HFF-Myc (cell line): ENCODE measurements at places on chromosomes 4 and X.

- DNase-seq: no peak
Measured at GRCh38 chr4:72109959-72110497, 78.2 kb downstream of the NPFFR2 start.

DNA sequence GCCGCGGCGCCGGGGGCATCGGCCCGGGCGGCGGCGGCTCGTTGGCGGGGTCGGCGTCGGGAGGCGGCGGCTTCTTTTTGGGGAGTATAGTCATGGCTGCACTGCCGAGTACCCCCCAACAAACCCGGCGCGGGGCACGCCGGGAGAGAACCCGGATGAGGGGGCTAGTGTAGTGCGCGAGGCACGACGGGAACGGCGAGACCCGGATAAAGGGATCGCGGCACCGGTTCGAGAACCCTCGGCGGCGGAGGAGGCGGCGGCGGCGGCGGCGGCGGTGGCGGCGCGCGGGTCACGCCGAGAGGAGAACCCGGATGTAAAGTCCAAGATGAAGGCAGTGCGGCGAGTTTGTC, at the start of gene OTUD5:
OTUD5 (minus strand) TSS at position 131 of the 350 bp plus-strand sequence; CDS start at position 94, 37 bp downstream.
- no peak for DNase-seq

- no peak for DNase-seq
Measured at GRCh38 chr4:140515423-140515822, 8.5 kb upstream of the ELMOD2 start.

GRCh38 chrX:22855693-22856092, 144.1 kb upstream of the DDX53 start:
- DNase-seq: no peak

- no peak for DNase-seq
Measured at GRCh38 chr4:175253184-175253902, 335.2 kb downstream of the ADAM29 start.

- DNase-seq: no peak
Measured at GRCh38 chrX:19869193-19869592, 18.2 kb downstream of the SH3KBP1 start.

- peak; percentile 22 for DNase-seq
Measured at GRCh38 chr4:89482251-89482650, 174.7 kb upstream of the GPRIN3 start.

DNA sequence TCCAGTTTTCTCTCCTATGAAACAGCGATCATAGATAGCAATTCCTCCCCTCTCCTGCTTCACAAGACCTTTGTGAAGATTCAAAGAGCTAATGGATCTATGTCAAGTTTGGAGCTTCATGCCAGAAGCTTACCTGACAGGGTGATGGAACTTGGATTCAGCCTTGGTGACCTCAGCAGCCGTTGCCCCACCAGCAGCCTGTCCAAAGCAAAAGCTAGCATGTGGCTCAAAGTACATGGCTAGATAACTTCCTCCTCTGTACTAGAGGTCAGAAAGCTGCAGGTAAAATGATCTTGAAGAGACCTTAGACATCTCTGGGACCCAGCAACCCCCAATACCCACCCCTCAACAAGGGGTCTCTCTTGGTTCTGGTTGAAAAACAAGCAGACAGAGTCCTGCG, 1.8 kb downstream of the RIPPLY1 start:
- no peak for DNase-seq

DNA sequence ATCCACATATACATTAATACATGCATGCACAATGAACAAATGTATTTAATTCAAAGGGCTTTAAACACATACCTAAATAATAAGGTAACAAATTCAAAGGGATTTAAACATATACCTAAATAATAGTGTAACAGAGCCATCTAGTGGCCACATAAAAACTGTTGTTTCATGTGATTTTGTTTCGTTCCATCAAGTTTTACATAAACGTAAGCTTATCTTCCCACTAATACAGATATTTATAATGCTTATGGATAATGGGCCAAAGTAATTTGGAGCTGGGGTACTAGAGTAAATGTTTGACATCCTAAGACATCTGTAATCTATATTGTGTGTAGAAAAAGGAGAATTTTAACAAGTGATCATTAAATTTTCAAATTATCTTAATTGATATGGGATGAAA, 82.3 kb downstream of the PRSS12 start:
- DNase-seq: no peak

- no peak for DNase-seq
Measured at GRCh38 chrX:47583240-47583861, 1.1 kb downstream of the TIMP1 start.

DNA sequence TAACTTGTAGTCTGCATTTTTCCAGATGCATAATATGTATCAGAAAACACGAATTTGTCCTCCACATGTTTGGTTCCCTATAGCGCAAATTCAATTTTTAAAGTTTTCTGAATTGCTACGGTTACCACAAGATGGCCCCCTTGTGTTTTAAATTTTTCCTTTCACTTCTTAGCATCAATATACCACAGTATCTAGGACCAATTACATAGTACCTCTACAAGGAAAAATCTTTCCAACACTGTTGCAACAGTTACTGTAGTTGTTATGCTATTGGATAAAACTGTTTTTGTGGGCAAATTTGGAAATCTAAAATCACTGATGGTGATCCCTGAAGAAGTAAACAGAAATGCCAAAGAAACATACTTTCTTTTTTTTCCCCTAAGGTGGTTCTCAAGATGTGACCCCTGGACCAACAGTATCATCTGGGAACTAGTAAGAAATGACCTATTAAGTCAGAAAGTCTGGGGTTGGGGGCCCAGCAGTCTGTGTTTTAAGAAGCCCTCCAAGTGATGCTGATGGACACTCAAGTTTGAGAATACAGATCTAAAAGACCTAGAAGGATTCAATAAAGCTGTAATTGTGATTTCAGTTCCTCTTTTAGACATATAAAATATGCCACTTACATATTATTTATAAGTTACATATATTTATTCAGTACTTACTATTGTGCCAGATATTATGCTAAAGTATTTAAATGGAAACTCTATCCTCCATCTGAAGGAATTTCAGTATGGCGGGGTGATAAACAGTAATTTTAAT, 3.1 kb downstream of the ZGRF1 start:
- DNase-seq: no peak

DNA sequence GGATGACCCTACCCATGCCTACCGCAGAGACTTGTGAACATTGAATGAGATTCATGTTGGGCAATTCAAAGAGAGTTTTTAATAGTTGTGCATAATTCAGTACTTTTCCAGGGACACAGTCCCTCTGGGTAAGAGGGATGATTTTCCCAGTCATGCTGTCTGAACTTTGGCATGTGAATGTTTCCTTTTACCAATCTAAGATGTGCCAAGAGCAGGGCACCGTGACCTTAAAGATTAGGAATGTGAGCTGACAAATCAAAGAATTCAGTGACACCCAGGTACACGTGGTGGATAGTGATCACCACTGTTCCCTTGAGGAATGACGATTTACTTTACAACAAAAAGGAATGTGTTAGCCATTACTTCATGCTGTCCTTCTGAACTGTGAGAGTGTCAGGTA, 515.6 kb downstream of the PPARGC1A start:
- no peak for DNase-seq

- no peak for DNase-seq
Measured at GRCh38 chrX:14243823-14244222, 214.1 kb upstream of the GEMIN8 start.
